ENCODE measurements at places on chromosomes 2 and 18.

DNA sequence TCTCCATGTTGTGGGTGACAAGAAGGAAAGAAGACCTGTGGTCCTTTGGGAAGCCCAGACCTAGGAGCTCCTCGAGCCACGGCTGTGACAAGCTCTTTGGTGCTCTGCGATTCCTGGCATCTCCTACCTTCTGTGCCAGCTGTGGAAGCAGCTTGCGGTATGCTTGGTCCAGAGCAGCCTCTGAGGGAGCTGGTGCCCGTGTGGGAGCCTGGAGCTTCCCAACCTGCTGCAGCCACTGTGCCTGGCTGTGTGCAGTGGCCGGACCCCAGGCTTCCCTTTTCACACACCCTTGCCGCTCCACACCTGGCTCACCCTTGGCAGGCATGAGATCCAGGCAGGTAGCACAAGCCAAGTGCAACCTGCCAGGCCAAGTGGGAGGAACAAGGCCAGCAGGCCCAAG, 1328.6 kb upstream of the SLC39A10 start:
- no peak for DNase-seq

DNA sequence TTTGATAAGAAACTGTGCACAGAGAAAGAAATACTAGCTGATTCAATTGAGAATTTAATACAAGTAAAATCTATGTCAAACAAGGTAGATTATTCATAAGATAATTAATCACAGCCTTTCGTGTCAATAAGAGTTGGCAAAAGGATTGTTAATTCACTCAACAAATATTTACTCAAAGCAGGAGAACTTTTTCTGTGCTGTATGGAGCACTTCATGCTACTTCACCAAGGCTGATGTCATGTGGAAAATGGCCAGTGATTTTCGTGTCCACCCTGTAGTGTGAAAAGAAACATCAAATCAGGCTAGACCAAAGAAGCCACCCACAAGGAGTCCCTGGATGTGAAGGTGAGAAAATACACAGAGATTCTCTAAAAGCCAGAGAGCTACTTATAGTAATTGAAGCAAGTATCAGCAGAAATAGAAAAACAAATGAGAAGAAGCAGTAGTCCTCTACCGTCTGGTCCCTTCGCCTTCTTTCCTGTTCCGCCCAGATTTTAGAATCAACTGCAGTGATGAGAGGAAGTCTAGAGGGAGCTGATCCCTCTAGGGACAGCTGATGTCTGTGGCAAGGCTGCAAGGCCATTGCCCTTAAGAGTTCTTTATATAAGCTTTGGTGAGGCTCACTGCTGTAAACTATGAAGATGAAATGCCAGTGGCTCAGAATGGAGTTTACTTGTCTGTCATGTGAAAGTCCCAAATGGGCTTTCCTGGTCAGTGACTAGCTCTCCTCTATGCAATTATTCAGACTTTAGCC, 201.3 kb upstream of the APCDD1 start:
- no peak for DNase-seq

GRCh38 chr2:240930631-240931318, 24.6 kb downstream of the CROCC2 start:
- no peak for DNase-seq

DNA sequence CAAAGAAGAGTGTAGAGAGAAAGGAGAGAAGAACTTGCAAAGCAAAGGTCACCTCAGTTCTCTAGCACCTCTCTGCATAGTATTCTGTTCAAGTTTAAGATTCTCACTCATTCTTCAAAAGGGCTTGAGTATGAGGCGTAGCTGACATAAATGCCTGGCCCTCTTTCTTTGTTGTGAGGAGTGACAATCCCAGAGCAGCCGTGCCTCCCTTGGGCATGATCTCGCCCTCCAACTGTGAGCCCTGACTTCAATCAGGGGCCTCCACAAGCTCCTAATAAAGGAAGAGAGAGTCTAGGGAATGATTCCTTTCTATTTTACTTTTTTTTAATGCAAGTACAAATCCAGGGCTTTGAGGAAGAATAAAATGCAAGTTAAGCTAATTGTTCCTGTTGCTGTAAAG, 402.7 kb downstream of the LRP1B start:
- no peak for DNase-seq

- DNase-seq, result no peak
These were observed 311.4 kb downstream of the CTNNA2 start for GRCh38 chr2:79824086-79824786.

DNA sequence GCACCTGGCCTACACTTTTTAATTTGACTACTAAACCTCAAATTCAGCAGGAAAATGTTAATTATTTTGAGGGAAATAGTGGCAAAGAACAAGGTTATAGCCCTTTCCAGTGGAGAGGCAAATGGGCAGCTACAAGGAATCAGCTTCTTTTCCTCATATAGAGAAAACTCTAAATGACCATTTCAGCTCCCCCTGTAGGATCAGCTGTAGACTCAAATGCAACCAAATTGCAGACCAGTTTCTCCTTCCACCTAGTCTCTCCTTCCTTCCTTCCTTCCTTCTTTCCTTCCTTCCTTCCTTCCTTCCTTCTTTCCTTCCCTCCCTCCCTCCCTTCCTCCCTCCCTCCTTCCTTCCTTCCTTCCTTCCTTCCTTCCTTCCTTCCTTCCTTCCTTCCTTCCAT, 158.2 kb downstream of the ZEB2 start:
- no peak for DNase-seq

- DNase-seq, result no peak
These were observed 94.9 kb downstream of the TRABD2A start for GRCh38 chr2:84785950-84786349.

- DNase-seq, result no peak
These were observed 597.1 kb upstream of the ACVR2A start for GRCh38 chr2:147247749-147248148.

- no peak for DNase-seq
These were observed 49.2 kb upstream of the GPR155 start for GRCh38 chr2:174535757-174536703.

- no peak for DNase-seq
These were observed 107.9 kb downstream of the PMAIP1 start for GRCh38 chr18:60007661-60008060.

DNA sequence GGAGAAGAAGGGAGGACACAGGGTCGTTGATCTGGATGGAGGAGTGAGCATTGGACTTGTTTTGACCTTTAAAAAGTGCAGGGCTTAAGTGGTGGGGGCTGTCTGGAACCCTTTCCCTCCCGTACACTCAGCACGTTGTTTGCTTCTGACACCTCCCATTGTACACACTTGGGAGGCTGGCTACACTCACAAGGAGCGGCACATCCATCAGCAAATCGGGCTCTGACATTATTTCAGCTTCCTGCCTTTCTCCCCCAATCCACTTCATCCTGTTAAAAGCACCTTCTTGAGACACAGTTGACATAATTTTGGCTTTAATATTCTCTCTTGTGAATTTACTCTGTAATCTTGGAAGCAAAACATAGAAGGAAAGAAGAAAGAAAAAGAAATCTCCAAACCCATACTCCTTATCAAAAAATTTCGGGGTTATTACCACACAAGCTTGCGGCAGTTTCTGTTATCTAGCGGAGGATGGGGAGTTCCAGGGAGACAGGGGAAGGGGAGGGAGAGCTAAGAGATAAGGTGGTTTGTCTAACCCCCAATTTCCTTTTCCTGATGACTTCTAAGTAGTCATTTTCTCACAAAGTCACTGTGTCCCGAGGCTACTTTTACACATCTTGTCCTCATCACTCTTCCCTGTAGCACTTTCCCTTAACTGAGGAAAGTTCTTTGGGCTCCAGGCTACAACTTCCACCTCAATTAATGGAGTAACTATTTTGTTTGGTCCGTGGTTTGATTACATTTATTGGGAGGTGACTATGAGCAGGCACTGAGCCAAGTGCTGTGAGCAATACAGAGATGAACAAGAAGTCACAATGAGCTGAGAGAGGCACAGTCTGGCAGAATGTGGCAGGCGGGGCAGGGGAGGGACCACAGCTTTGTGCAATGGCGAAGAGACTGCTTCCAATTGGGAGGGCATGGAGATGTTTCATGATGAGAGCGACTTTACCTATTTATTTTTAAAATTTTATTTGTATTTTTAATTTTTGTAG, 240.1 kb upstream of the MEX3C start:
- peak; percentile 61 for DNase-seq

DNA sequence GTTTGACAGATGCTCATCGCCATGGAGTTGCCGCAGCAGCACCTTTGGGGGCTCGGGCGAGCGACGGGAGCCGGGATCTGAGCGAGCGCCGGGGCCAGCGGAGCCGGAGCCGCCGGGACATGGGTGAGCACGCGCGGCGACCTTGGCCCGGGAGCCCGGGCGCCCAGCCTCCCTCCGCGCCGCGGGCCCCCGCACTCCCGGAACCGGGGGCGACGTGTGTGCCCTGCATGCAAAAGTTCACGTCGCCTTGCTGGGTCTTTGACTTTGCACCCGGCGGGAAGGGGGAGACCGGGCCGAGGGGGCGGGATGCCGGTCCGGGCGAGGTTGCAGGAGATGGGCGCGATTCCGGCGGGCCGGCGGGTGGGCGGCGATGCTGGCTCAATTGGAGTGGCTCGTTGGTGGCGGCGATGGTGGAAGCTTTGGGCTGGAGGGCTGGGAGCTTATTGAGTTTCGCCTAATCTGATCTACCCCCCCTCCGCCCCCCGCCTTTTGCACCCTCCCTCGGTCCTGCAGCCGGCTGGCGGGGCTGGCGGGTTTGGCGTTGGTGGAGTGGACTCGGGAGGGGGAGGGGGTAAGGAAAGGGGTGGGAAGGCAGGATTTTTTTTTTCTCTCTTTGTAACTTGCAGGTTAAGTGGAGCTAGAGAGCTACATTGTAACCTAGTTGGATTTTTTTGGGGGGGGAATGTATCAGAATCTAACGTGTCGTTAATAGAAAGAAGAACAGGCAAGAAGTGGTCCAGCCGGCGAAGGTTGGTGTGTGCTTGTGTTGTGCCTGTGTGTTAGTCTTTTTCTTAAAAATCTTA, at the start of gene SETBP1:
TSS of gene SETBP1 (plus strand) at position 616 of the 803 bp plus-strand sequence. CDS start 20,459 bp downstream, outside the sequence.
- peak; percentile 77 for DNase-seq

DNA sequence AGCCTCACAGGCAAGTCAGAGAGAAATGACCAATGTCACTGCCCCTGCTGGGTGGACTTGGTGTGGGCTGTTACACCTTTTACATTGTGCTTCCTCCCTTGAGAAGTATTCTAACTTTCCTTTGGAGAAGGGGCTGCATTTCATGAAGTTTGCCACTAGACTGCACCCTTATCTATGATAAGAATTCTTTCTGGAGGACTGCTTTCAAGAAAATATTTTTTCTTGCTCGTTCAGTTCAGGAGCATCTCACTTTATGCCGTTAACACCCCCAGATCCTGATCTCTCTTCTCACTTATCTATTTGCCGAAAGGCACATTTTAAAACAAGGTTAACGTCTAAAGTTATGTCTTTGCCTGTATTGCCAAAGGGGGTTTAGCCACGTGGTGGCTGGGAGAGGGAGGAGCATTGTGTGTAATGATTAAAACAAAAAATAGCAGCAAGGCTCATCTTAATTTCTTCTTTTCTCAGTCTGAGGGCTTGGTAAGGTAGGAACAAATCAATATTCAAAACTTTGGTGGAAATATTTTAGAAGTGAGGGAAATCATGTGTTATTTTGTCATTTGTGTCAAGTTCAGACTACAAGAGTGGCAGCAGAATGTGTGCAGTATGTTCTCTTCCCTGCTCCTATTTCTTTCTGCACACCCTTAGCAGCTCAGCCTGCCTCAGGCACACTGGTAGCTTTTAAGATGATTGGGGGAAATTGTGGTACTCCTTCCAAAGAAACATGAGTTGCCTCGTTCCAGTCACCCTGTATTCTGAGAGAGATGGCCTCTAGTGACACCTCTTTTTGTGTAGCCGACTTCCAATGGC, 1.6 kb upstream of the IGFBP5 start:
- no peak for DNase-seq

DNA sequence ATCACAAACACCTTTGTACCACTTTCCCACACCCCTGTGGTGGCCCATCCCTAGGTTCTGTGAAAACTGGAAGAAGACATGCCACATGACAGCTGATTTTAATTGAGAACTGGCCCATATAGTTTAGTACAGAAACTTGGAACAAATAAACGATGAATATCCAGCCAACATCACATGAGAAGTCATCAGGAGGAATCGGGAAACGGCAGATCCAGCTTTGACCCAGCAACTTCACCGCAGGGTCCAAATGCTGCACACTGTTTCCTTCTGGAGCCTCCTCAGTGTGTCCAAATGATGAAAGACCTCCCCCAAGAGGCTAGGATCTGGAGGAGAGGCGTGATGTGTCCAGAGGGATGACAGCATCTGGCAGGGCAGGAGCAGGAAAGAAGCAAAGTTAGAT, 75.5 kb downstream of the COPS8 start:
- DNase-seq, result no peak

DNA sequence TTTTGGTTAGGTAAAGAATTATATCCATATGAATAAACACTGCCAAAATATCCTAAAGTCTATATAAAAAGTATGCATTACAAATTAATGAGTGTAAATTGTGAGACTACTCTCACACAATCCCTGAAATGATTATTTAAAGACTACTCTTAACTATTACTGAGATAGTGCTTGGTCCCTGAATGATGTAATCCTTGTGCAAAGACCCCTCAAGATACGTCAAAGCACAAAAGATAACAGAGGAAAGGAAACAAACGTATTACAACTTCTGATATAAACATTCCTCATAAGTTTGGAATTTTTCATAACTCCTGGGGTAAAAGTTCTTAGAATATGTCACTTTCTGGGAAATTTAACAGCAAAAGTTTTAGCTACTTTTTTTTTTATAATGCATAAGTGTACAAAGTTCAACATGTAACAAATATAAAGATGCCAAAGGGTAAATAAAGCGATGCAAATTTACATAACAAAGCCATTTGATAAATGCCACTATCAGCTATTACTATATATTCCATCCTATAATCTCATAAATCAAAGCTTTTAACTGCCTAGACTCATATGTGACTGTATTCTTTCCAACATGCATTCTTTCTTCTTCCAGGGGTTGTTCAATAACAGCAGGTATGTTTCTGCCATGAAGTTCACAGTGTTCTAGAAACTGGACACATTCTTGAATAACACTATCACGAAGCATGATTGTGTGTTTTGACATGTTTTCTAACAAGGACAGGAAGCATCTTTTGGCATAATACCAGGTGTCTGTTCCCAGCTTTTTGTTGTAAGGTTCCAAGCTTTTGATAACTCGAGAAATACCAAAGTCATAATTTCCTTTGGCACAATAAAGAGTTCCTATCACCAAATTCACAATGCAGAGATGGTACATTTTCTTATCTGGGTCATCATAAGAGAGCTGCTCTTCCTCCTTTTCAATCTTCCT, 158.0 kb downstream of the AGPS start:
- DNase-seq, result no peak

DNA sequence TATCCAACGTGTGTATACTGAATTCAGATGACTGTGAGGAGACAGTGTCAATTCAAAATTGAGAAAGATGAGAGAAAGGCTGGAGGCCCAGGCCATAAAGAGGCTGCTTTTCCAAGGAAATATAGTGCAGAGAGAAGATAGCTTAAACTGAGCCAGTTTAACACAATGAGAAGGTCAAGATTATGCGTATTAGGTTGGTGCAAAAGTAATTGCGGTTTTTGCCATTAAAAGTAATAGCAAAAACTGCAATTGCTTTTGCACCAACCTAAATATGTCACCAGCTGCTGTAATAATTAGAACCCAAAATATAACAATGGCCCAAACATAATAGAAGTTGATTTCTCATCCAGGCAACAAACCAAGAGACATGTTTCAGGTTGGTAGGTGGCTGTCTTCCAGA, 148.7 kb upstream of the ATP5MC3 start:
- DNase-seq, result no peak

GRCh38 chr2:146503366-146503765, 1341.5 kb upstream of the ACVR2A start:
- DNase-seq, result no peak
